Hypothalamus (tissue), 51 donors: ENCODE measurements at places on chromosomes 6 and 20.
A peak's percentile ranks its signal among the peaks of the same experiment; 100 is the strongest.

DNA sequence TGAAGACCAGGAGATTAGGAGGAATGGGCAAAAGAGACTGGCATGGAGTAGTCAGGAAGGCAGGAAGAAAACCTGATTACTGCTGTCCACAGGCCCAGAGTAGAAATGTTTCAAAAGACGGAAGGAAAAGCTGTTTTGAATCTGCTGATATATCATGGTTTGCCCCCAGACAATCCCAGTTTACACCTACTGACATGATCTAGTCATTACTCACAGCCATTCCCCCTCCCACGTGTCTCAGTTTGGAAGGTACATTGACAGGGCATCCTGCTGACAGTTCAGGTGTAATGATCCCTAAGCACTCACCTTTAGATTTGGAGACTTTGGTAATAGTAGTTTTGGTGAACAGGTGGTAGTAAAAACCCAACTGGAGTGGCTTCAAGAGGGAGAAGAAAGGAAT is 9.8 kb upstream of the TXNDC5 start:
- DNase-seq = no peak

- DNase-seq = no peak
These were observed 526.1 kb upstream of the SPTLC3 start for GRCh38 chr20:12482661-12483060.

DNA sequence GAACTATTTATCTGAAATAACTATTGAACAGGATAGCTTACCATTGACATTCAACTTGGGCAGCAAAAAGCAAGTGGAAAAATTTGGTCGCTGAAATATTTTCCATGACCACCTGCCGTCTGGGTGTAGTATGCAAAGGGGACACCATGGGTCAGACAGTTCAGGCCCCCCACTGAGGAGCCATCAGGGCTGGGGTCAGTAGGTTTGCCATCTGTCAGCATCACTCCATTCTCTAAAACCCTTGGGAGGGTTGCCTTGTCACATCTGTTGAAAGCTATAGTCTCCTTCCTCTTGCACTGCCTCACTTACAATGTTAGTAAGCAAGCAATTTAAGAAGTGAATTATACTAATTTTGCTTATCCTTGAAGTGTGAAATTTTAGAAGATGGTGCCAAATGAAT is 44.9 kb downstream of the NRN1 start:
- DNase-seq = no peak

DNA sequence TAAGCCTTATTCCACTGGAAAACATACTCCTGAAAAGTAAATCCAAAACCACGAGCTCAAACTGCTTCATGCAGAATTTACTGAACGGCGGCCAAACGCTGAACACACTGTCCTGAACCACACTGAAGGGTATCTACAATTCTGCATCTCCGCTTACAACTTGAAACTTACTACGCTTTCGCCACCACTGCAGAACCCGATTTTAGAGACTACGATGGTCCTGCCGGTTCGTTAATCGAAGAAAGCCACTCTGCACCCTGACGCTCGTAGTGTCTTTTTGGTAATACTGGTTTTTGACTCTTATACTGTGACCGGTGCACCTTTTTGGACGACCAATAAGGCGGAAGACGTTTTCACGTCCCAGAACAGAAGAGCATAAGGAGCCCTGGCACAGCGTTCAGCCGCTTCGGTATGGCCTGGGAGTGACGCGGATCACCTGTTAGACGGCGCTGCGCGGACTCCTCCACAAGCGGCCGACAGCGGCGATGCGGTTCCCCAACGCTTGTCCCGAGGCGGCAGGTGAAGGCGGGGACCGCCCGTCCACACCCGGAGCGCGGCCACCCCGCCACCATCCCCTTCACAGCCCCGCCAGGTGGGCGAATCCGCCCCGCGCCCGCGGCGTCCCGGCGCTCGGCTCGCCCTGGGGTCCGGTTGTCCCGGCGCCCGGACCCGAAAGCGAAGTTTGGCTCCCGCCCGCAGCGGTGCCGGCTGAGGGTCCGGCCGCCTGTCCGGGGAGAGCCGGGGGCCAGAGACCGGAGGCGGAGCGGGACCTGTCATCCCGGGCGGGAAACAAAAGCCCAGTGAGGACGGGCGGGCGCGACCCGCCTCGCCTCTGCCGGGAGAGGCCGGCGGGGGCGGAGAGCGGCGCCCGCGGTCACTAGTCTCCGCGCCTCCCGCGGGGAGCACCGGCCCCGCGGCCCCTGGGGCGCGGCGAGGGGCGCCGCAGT is 784 bp downstream of the FKBP5 start:
- peak; percentile 62 for DNase-seq

- no peak for DNase-seq
These were observed 160.0 kb downstream of the PKHD1 start for GRCh38 chr6:51927450-51927849.

DNA sequence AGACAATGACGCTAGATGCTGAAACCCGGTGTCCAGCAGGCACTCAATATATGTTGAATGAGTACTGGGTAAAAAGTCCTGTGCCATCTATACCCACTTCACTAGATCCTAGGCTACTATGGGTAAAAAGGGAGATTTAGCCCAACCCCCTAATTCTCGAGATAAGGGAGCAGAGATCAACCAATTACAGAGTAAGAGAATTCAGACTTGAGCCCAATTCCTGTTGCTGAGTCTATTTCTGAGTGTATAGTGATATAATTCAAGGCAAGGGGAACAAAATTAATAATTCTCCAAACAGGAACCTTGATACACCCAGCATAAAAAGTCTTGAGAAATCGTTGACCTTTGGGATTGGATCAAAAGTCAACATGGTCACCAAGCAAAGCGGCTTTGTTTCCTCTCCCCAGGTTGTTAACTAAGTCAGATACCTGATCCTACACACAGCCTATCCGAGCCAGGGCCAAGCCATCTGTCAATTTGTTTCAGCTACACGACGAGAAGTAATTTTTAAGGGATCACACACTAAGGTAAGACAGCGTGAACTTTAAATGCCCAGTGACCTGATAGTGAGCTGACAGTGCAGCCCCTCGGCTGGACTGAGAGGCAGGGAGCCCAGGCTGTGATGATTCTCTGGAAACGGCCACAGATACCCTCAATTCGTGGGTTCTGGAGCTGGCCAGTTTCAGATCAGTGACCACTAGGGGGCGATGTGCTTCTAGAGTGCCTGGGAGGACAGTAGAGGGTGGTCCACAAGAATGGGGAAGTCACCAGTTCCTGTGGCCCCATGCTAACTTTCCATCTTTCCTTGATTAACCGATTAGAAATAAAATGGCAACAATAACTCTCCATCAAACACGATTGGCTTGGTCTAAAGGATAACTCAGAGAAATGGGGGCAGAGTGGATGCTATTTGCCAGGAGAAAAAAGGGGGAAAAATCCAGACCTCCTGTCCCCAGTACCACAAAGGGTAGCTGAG is 46.2 kb downstream of the SLC22A23 start:
- no peak for DNase-seq

DNA sequence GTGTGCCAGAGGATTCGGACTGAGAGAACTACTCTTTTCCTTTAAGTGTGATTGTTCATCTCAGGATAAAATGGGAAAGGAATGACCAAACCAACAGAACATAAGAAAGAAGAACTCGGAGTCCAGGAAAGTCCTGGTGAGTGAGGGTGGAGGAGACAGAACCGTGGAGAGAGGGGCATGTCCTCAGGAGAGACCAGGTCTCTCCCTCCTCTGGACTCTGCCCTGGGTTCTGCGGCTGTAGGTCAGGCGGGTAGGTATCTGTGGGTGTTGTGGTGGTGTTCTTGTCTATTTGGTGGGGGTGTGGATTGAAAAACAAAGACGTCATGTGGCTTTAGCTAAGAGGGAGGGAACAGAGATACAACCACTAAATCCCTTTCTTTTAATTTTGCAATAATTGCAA is 29.1 kb upstream of the AGPAT4 start:
- no peak for DNase-seq

- DNase-seq = no peak
These were observed at the start of gene PTK6 for GRCh38 chr20:63536997-63537524. TSS of gene PTK6 (minus strand) at chr20:63537376. CDS start at chr20:63537314, 62 bp downstream.

- no peak for DNase-seq
These were observed 79.0 kb downstream of the FYN start for GRCh38 chr6:111794300-111794699.

GRCh38 chr20:43983904-43984361 is 69.3 kb downstream of the TOX2 start:
- no peak for DNase-seq

DNA sequence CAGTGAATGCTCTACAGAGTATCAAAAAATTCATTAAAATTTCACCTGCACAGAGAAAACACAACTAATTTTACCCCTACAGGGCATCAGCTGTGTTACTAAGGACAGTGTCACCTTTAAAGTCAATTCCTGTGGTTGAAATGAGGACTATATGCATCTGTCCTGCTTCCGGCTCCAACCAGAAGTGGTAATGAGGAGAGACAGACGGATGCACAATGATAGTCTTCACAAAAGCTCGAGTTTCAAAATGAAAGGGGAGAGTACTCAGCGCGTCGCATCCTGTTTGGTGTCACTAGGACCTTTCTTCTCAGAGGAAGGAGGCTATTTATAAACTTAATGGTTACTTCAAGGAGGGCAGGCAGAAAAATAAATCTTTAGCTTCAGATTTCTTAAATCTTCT is 86.5 kb downstream of the LYRM4 start:
- DNase-seq = no peak
